Left hindlimb (tissue), 1 donor: ENCODE measurements at places on chromosomes 12 and 14.

DNA sequence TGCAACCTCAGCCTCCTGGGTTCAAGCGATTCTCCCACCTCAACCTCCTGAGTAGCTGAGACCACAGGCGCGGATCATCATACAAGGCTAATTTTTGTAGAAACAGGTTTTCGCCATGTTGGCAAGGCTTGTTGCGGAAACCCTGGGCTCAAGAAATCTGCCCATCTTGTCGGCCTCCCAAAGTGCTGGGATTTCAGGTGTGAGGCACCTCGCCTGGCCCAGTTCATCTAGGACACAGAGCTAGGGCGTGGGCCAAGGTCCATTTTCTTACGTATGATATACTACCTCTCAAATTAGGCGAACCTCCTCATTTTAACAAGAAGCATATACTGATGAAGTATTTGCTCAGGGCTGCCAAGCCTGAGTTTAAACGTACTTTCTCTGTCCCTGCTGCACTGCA lies 2.1 kb downstream of the RPS29 start:
- no peak for DNase-seq

DNA sequence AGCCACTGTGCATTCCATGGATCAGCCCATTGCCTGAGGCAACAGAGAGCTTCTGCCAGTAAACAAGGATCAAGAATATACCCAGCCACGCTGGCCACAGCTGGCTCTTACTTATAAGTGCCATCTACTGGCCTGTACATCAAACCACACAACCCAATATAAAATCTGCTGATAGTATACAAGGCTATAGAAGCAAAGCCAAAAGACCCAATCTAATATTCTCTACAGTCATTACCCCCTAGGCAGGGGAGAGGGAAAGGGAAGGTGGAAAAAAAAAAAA lies 4.4 kb upstream of the FAM186B start:
- no peak for DNase-seq

DNA sequence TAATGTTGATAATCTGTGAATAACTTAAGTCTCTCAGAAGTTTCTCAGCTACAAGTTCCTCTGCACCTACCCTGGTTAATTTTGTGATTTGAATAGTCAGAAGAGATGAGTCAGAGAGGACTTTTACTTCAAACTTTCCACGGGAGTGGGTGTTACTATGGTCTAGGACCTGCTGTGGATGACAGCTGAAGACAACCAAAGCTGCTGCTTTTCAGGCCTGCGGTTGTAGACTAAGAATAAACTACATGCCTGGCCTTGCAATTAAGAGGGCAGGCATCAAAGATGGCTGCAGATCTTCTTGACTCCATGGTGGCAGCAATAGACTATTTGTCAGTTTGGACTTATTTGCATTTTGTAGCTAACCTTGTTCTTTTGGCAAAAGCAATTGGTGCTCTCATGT lies 227.1 kb upstream of the KRR1 start:
- DNase-seq = no peak

- no peak for DNase-seq
Measured at GRCh38 chr14:67396381-67396970, 15.5 kb downstream of the PLEK2 start.

- DNase-seq = no peak
Measured at GRCh38 chr14:67573228-67574010, 26.6 kb downstream of the PIGH start.

- DNase-seq = no peak
Measured at GRCh38 chr12:111352296-111352993, 16.4 kb downstream of the PHETA1 start.
